Peyer's patch (tissue), 4 donors: ENCODE measurements at places on chromosomes 7 and 10. TPM values are rescaled to one million over a fixed set of nuclear protein-coding genes. Genes with fewer than 3 reads are reported as not detected.

Gene FFAR4
- total RNA-seq: 2.3 TPM

Gene CPA2
- 2.6 TPM for total RNA-seq

Gene GPR26
- not detected for total RNA-seq

Gene SMKR1
- not detected for total RNA-seq

Gene CHRM2
- total RNA-seq: 2.0 TPM

Gene CTAGE8
- total RNA-seq: not detected

Gene CDHR3
- total RNA-seq: 20.6 TPM

Gene ADAM22
- total RNA-seq: 2.0 TPM

Gene UTF1
- not detected for total RNA-seq

Gene TIMM23B
- 28.1 TPM for total RNA-seq

Gene GLI3
- 30.5 TPM for total RNA-seq

Gene UMAD1
- 15.2 TPM for total RNA-seq

Gene SAP25
- 18.2 TPM for total RNA-seq

Gene GPAM
- total RNA-seq: 7.0 TPM

Gene ICA1
- total RNA-seq: 61.9 TPM

Gene TMEM196
- not detected for total RNA-seq

- no peak for DNase-seq
Observed at GRCh38 chr10:19803676-19804075, 12.6 kb upstream of the PLXDC2 start.

DNA sequence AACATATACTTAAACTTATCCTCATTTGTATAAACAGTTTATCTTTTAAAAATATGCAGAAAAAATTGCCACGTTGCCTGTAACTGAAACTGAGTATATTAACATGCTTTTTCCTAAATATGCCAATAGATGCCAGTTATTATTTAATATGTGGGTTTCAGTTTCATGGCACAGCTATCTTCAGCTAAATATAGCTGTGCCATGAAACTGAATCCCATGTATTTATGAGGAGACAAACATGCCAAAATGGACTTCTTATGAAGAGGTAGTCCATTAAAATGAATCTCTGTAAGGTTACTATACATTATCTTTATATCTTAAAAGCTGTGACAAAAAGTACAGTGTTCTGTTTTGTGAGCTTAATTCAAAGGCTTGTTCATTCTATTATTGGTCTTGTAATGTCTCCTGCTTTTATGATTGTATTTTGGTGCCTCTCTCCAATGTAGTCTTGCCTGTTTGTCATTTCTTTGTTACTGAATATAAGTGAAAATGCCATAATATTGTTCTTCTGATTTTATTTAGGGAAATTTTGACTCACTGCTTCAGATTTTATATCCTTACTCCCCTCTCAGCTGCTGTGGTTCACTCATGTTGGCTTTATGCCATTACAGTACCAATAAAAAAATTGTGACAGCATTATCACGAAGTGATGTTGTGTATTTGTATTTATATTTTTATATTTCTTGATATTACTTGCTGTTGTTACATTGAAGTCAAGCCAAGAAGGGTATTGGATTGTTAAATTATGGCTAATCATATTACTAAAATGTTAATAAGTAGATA lies 34.3 kb upstream of the CACNA2D1 start:
- no peak for DNase-seq

DNA sequence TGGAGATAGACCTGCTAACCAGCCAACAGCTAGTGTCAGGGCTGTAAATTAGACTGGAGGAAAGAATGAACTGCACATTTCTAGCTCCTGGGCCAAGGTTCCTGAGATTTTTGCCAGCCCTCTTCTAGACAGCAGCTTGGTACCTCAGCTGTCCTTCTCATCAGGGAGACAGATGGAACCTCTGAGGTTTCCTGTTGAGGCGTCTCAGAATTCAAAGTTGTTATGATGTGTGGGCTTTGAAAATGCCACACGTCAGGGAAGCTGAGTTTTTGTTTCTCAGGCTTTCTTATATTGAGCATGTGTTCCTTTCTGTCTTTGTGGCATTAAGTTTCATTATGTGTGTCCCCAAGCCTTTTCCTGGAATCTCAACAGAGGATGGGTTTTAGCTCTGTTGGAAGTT lies 736.6 kb downstream of the AUTS2 start:
- no peak for DNase-seq

DNA sequence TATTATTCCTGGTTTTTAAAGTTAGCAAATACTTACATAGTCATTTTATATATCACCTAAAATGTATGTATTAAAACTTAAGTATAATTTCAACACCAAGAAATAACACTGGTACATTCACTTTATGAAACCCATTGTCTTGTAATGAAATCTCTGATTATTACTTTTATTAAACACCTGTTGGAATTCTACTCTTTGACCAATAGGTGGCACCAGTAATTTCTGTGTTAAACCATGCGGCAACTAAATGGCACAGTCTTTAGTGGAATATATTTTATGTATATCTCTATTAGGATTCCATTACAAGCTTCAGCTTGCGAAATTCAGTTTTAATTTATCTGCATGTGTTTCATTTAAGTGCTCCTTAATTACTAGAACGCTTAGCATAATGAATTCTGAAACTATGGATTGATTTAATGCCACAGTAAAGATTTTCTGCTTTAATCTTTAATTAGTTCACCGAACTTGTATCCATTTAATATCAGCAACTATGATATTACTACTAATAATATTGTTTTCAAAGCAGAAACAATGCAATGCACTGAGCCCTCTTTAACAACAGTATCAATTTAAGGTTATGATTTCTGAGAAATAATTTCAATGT lies 181.3 kb downstream of the MAGI2 start:
- no peak for DNase-seq

- no peak for DNase-seq
Observed at GRCh38 chr10:97058521-97058920, 127.2 kb downstream of the SLIT1 start.

- DNase-seq: no peak
Observed at GRCh38 chr10:115028419-115028818, 64.7 kb upstream of the ATRNL1 start.

DNA sequence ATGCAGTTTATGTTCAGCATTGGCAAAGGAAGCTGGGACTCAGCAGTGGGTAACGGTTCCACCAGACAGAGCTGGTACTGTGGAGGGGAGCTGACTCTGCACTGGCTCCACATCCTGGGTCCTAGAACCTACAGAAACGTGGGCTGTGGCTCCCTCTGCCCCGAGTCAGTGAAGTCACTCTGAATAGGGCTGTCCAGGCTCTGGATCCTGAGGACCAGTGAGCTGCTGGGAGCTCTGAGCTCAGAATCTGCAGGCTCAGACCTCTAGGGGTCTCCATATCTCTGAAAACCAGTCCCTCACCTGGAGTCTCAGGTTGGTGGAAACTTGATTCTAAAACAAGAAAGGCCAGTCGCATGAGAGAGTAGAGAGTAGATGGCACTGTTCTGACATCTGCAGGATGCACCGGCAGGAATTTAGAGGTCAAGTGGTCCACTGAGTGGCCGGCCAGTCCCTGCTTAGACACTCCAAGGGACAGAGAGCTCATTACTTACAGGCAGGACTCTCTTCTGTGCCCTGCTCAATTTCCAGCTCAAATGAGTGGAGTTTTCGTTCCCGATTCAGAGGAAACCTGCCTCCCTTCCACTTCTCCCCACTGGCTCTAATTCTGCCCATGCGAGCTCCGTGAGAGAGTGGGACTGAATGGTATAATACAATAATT lies 18.6 kb downstream of the NPFFR1 start:
- no peak for DNase-seq

DNA sequence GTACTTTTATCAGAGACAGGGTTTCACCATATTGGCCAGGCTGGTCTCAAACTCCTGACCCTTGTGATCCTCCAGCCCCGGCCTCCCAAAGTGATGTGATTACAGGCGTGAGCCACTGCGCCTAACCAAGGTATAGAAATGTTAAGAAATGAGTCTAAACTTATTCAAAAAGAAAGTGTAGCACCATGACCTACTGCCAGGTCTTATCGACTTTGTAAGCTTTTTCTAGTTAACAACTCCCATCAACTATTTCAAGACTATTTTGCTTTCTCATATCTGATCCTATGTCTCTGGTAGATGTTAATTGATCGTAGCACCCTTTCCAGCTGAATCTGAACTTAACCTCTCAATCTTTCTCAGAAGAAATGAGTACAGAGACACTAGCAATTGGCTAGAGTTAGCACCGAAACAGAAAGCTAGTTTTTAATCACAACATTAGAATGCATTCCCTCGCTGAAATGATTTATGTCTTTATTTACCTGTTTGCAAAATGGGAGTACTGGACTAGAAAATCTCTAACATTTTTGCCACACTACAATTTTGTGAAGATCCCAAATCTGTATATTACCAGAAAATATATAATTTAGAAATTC lies 114.0 kb upstream of the HGF start:
- no peak for DNase-seq

GRCh38 chr10:117425974-117426566 lies 50.8 kb upstream of the PDZD8 start:
- no peak for DNase-seq

GRCh38 chr7:108078211-108078673 lies 51.9 kb downstream of the LAMB4 start:
- DNase-seq: no peak

DNA sequence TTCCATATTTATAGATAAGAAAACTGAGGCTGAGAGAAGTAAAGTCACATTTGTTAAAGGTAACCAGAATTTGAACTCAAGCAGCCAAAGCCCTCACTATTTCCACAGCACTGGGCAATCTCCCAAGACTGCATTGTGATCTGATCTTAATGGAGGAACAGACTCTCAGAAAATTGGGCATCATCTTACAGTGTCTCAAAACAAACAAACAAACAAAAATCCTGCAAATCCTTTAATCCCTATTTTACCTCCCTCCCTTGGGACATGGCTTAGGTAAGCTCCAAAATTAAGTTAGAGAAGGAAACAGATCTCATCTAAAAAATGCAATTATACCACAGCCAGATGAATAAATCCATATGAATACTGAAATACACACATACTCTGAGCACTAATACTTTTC lies 57.5 kb downstream of the FHIP2A start:
- no peak for DNase-seq

GRCh38 chr10:62136931-62137330 lies 131.7 kb downstream of the RTKN2 start:
- DNase-seq: no peak

- DNase-seq: no peak
Observed at GRCh38 chr7:111339006-111339405, 223.3 kb downstream of the IMMP2L start.

- DNase-seq: peak; percentile 51
Observed at GRCh38 chr10:124388476-124388822, 30.3 kb downstream of the OAT start.

DNA sequence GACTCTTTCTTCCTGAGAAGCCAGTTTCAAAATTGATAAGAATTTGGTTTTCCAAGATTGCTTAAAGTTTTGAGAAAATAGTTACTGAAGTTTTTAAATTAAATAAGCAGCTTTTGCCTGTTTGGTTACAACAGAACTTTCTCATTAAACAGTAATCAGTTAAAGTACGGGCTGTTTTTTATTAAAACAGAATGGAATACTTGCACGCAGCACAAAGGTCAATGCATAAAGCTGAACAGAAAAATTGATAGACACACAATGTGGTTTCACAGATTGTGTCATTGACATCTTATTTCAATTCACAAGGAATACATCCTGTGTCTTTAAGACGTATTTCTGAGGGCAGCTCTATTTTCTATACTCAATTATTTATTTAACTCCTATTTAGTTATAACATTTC lies 192.2 kb downstream of the PRKG1 start:
- no peak for DNase-seq

GRCh38 chr10:131746241-131746711 lies 154.5 kb upstream of the PPP2R2D start:
- DNase-seq: peak; percentile 34

DNA sequence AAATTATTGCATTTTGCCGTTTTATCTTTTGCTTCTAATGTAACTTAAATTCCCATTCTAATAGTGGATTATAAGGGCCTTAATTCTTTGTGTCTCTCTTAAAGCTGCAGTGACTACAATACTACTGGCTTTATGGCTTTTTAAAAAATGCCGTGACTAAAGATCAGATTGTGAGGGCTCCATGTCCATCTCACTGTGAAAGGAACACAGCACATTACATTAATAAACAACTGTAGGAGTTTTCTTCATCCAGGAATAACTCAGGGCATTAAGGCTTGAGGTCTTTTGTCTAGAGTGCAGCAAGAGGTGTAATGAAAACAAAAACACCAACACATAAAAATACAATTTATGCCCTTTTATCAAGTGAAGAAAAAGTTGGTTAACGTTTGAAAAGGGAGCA lies 205.3 kb downstream of the SKAP2 start:
- no peak for DNase-seq

DNA sequence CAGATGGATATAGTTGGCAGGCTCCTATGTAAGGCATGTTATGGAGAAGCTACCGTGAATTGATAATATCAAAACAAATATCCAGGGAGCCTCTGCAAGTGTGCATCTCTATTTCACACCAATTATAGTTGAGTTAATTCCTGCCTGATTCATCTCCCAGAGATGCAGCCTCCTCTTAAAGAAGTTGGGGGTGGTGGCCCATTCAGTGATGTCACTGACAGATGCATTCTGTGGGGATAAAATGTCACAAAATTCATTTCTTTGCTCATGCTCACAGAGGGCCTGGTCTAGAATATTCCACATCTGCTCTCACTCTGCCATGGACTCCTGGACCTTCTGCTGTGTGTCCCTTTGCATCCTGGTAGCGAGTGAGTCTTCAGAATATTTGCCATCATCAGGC lies 189.1 kb upstream of the PRSS1 start:
- no peak for DNase-seq
